ENCODE measurements at places on chromosomes 6 and 20.

- DNase-seq = no peak
These were observed 227.4 kb downstream of the SAMD5 start for GRCh38 chr6:147735924-147736323.

- no peak for DNase-seq
These were observed 26.1 kb upstream of the NKAIN2 start for GRCh38 chr6:123777563-123777962.

DNA sequence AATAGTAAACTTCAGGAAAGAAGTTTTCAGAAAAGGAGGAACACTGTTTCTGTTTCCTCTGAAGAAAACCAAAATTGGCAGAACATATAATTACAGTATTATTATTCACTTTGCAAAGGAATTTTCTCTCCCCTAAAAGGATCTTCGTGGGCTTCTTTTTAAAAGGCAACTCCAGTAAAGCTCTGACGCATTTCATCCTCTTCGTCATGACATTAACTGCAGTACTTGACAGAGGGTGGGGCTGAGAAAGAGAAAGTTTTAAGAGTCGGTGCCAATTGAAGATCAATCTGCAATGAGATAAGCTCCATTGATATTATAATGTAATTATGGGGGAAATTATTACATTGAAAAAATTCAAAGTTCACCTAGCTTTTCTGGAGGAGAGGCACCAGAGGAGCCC, 75.8 kb downstream of the MYB start:
- DNase-seq = no peak

DNA sequence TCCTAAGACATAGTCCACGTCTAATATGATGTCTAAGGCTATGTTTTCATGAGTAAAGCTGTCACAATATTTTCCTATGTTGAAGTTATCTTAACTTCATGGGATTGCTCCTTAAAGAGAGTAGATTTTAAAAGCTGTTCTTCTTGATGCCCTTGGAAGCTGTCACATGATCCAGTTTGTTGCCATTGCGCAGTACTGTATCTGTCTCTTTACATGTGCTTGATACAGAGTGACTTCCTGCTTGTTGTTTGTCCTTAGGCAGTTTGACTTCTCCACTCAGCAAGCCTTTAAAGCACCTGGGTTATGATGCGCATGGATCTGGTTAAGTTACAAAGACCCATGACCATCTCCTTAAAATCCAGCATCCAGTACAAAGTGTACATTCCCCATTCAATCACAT, 85.4 kb downstream of the CDYL start:
- DNase-seq = no peak

DNA sequence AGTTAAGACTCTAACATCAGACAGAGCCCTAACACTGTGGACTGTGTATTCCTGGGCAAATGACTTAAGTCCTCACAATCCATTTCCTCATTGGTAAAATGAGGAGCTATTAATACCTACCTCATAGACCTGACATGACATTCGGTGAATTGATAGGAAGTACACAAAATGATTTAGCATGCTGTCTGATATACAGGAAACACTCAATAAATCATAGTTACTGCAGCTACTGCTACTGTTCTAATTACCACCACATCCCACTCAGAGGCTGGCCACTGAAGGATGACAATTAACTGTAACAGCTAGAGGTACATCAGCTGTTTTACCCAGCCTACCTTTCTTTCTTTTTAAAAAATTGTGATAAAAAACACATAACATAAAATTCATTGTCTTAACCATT, 87.7 kb downstream of the PLCG1 start:
- no peak for DNase-seq

DNA sequence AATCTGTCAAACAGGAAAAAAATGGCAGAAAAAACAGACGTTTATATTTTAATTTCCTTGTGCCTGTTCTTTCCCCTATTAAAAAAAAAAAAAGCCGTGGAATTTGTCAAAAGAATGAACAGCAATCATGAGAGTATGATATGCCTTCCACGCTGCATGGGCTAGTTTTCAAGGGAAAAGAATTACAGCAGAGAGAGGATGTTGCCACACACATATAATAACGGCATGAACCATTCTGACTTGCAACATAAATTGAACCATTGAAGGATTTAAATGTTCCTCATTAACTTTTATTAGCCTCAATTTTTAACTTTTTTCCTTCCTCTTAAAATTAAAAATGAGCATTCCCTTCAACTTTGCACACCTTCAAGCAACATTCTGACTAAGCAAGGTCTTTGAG, 301.8 kb downstream of the FOXC1 start:
- no peak for DNase-seq

- DNase-seq = no peak
These were observed 15.2 kb downstream of the COX4I2 start for GRCh38 chr20:31652917-31653396.

Measured in GM12892 (cell line).